ENCODE measurements at places on chromosomes 13 and 19. TPM values are rescaled to one million over a fixed set of nuclear protein-coding genes. Genes with fewer than 3 reads are reported as not detected.
A peak's percentile ranks its signal among the peaks of the same experiment; 100 is the strongest.

- H3K27me3 ChIP-seq: no peaks in the 10 kb centered on the region
- no peaks in the 10 kb centered on the region for H3K36me3 ChIP-seq
- no peak for DNase-seq
- H3K27ac ChIP-seq: no peak overlapping the region
Measured at GRCh38 chr13:74153316-74153715, 19.1 kb upstream of the KLF12 start.

GRCh38 chr19:2051773-2052704, 995 bp upstream of the MKNK2 start:
- no peaks in the 10 kb centered on the region for H3K27me3 ChIP-seq
- peaks cover 25% of the 10 kb centered on the region for H3K4me1 ChIP-seq
- peak overlapping the region; percentile 86 for H3K27ac ChIP-seq
- peak overlapping the region; percentile 98 for H3K4me3 ChIP-seq
- DNase-seq: no peak

- H3K4me1 ChIP-seq: no peaks in the 10 kb centered on the region
- no peaks in the 10 kb centered on the region for H3K36me3 ChIP-seq
- no peak overlapping the region for H3K27ac ChIP-seq
- H3K4me3 ChIP-seq: no peak overlapping the region
- DNase-seq: no peak
Measured at GRCh38 chr13:95955255-95955654, 97.9 kb downstream of the UGGT2 start.

- no peaks in the 10 kb centered on the region for H3K4me1 ChIP-seq
- H3K27me3 ChIP-seq: no peaks in the 10 kb centered on the region
- no peaks in the 10 kb centered on the region for H3K36me3 ChIP-seq
- H3K4me3 ChIP-seq: no peak overlapping the region
Measured at GRCh38 chr13:66154354-66154753, 1075.8 kb downstream of the PCDH9 start.

The CYP4F12 gene
- not detected for total RNA-seq

DNA sequence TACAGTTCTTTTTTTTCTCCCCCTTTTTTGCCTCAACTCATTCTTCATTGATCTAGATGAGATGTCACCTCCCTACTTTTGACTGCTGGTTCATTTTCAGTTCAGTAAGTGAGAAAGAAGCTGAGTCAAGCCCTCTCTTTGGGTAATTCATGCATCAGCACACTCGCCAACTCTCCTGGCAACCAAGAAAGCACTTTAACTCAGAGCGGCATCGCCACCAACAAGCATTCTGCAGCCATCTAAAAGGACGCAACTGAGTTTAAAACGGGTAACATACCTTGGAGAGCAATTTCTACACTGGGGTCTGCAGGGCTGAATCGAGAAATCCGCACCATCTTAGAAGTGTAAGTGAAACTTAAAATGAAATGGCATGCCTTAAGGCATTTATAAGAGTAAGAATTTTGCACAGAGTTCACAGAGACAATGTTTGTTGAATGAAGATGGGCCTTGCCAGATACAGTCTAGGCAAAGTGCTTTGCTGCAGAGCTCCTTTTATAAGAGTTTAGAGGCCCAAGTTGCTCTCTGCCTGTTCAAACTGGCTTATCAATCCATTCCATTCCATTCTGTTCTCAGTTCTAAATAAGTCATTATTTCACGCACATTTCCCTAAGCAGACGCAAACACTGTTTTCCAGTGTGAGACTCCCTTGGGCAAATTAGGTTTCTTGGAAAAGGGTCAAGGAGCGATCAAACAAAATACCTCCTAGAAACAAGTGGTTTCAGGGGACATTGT, 338.0 kb downstream of the ENOX1 start:
- no peak overlapping the region for H3K4me3 ChIP-seq
- no peaks in the 10 kb centered on the region for H3K27me3 ChIP-seq
- DNase-seq: no peak
- no peaks in the 10 kb centered on the region for H3K4me1 ChIP-seq
- H3K27ac ChIP-seq: no peak overlapping the region

DNA sequence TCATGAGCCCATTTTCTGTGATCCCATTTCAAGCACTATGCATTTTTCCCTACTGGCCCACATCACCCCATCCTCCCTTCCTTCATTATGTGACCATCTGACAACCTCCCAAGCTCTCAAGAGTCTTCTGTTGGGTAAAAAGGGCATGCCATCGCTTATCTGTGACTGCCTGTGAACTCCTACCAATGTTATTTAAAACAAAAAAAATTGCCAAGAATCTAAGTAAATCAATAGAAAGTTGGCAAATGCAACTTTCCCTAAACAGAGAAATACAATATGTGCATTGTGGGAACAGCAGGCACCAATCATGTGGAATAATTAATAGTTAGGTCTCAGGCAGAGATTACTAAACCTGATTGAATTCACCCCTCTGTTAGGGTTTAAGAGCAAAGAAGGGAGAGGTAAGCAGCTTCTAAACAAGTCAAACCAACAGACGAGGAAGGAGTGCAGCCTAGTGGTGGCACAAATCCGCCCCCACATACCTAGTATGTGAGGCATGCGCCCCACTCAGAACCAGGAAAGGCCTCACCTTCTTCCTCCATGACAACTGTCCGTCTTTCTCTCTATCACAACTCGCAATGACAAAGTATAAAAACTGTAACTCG, 29.8 kb downstream of the DZIP1 start:
- H3K36me3 ChIP-seq: no peaks in the 10 kb centered on the region
- no peak overlapping the region for H3K27ac ChIP-seq
- no peak for DNase-seq
- H3K27me3 ChIP-seq: no peaks in the 10 kb centered on the region
- no peak overlapping the region for H3K4me3 ChIP-seq
- H3K4me1 ChIP-seq: no peaks in the 10 kb centered on the region

- no peak overlapping the region for H3K27ac ChIP-seq
- no peak overlapping the region for H3K4me3 ChIP-seq
- DNase-seq: peak; percentile 53
- no peaks in the 10 kb centered on the region for H3K36me3 ChIP-seq
- H3K27me3 ChIP-seq: no peaks in the 10 kb centered on the region
Measured at GRCh38 chr13:97266772-97267417, 44.8 kb downstream of the MBNL2 start.

The IGSF23 gene
- total RNA-seq: not detected

DNA sequence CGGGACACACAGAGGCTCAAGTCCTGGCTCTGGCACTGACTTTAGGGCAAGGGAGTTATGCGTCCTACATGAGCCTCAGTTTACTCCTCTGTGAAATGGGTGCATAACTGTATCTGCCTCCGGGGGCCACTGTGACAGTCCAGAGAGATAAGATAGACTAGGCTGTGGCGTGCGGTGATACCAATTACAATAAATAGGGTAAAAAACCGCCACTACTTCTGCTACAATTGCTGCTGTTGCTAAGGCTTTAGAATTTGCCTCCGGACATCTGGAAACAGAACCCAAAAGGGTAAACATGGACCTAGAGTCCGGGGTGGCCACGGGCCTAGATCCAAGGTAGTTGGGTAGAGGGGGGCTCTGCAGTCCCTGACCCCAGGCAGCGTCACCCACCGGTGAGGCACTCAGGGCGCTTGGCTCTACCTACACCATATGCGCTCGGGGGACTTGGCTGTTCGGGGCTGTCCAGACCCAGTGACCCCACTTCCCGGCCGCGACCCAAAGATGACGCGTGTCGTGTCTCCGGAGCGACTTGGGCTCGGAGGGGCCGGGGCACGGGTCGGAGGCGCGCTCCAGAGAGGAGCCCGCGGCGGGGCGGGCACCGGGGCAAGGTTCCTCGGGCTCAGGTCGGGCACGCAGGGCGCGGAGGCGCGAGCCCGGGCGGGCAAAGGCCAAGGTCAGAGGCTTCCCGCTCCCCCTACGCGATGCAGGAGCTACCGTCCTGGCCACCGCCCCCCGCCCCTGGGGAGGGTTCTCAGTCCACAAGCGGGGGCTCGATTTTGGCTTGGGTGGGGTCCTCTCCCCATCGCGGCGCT, 1.1 kb downstream of the INSR start:
- peak overlapping the region; percentile 87 for H3K27ac ChIP-seq
- DNase-seq: no peak

DNA sequence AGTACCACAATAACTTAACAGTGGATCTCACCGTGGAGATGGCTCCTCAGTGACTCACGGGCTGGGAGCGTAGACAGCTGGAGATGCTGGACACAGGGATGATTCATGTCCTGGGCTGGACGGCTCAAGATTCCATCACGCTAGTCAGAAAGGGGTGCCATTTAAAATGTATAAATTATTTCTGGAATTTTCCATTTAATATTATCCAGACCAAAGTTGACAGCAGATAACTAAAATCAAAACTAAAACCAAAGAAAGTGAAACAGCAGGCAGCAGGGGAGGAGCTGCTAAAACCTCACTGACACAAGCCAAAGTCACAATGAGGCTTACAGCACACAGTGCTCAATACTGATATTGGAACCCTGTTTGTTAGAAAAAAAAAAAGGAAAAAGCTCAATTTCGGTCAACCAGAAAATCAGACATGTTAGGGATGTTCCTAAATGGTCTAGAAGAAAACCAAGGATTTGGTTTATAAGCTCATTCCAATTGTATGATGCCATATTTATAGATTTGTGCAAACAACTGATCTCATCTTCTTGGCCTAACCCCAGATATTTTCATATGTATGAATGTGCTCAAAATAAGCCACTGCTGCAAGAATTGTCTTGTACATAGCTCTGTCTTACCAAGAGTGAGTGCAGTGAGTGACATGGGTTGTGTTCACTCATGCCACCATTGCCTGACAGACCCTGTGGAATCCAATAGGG, 111.8 kb downstream of the SACS start:
- no peaks in the 10 kb centered on the region for H3K27me3 ChIP-seq
- no peaks in the 10 kb centered on the region for H3K4me1 ChIP-seq
- H3K27ac ChIP-seq: no peak overlapping the region
- no peak for DNase-seq
- no peaks in the 10 kb centered on the region for H3K36me3 ChIP-seq

- peaks cover 7% of the 10 kb centered on the region for H3K4me1 ChIP-seq
- peaks cover 9% of the 10 kb centered on the region for H3K27me3 ChIP-seq
- no peak for DNase-seq
- no peak overlapping the region for H3K27ac ChIP-seq
- no peak overlapping the region for H3K4me3 ChIP-seq
Measured at GRCh38 chr13:20130652-20131051, 30.2 kb downstream of the GJA3 start.

GRCh38 chr13:51065372-51066090, 45.5 kb downstream of the C13orf42 start:
- no peak overlapping the region for H3K27ac ChIP-seq
- H3K36me3 ChIP-seq: no peaks in the 10 kb centered on the region
- no peaks in the 10 kb centered on the region for H3K4me1 ChIP-seq
- no peaks in the 10 kb centered on the region for H3K27me3 ChIP-seq
- DNase-seq: no peak

- no peaks in the 10 kb centered on the region for H3K36me3 ChIP-seq
- H3K4me1 ChIP-seq: no peaks in the 10 kb centered on the region
- H3K27ac ChIP-seq: no peak overlapping the region
- no peaks in the 10 kb centered on the region for H3K27me3 ChIP-seq
Measured at GRCh38 chr19:38023671-38024541, 116.9 kb downstream of the SIPA1L3 start.

DNA sequence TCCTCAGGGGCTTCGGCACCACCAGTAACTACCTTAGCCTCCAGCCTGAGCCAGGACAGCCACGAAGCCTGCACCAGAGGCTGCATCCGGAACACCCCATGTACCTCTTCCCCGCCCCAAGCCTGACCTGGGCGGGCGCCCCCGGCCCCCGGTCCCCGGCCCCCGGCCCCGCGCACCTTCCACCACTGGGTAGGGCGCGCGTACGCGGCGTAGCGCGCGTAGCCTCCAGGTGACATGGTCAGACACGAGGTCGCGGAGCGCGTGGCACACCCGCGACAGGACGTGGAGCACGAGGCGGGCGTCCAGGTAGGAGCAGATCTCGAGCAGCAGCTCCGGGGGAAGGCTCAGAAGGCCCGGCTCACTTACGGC, 450 bp downstream of the FBXW9 start:
- H3K27ac ChIP-seq: peak overlapping the region; percentile 83
- H3K4me3 ChIP-seq: peak overlapping the region; percentile 89
- H3K27me3 ChIP-seq: no peaks in the 10 kb centered on the region
- peaks cover 17% of the 10 kb centered on the region for H3K36me3 ChIP-seq
- H3K4me1 ChIP-seq: peaks cover 11% of the 10 kb centered on the region
- DNase-seq: no peak

DNA sequence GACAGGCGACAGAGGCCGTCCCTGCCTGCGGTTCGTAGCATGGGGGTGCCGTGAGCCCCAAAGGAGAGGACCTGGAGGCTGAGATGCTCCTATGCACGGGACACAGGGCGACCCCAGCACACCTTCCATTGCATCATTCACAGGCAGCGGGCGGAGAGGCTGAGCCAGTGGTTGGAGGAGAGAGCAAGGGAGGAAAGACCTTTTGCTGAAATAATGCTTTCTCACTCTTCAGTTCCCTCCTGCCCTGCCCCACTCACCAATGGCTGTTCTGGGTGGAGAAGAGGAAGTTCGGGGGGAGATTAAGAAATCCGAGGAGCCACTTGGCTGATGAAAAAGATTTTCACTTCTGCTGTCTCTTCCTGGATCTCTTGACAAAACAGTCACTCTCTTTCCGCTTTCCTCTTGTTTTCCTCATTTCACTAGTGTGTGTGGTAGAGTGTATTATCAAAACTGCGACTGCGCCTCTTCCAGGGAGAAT, at the start of gene NLRP12:
Gene NLRP12, minus strand, starts transcription at position 181 of the 478 bp plus-strand sequence. Its CDS starts 140 bp downstream, at position 41.
- no peak within 1 kb of the TSS for H3K27ac ChIP-seq
- H3K27me3 ChIP-seq: no peaks in the 10 kb centered on the region
- H3K36me3 ChIP-seq: no peaks in the 10 kb centered on the region
- no peak within 1 kb of the TSS for H3K4me3 ChIP-seq
- no peak for DNase-seq

The UBAC2 gene
- 46.2 TPM for total RNA-seq

DNA sequence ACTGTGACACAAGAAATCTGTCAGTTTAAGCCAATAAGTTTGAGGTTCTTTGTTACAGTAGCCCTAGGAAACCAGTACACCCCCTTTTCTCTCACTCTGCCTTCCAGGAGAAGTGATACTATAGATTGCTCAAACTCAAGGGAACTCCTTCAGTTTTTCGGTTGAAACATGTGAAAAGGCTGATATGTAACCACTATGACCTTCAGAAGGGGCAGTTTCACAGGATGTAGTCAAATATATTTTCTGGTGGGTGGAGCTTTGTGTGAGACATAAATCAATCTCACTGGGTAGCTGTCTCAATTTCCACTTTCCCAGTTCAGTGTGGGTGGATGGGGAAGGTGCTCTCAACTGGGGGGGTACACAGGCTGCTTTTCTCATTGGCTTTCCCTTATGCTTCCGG, 41.7 kb downstream of the HTR2A start:
- no peaks in the 10 kb centered on the region for H3K27me3 ChIP-seq
- H3K36me3 ChIP-seq: no peaks in the 10 kb centered on the region
- H3K27ac ChIP-seq: no peak overlapping the region
- H3K4me1 ChIP-seq: no peaks in the 10 kb centered on the region
- no peak overlapping the region for H3K4me3 ChIP-seq

GRCh38 chr19:16897856-16898161, 9.0 kb downstream of the F2RL3 start:
- peak overlapping the region; percentile 47 for H3K27ac ChIP-seq
- H3K4me3 ChIP-seq: peak overlapping the region; percentile 65
- no peaks in the 10 kb centered on the region for H3K27me3 ChIP-seq
- peaks cover 11% of the 10 kb centered on the region for H3K4me1 ChIP-seq
- DNase-seq: no peak

GRCh38 chr19:34370983-34371382, 6.0 kb downstream of the GPI start:
- H3K27ac ChIP-seq: no peak overlapping the region
- no peak overlapping the region for H3K4me3 ChIP-seq
- no peaks in the 10 kb centered on the region for H3K27me3 ChIP-seq
- H3K36me3 ChIP-seq: peaks cover 71% of the 10 kb centered on the region
- DNase-seq: no peak
- H3K4me1 ChIP-seq: peaks cover 15% of the 10 kb centered on the region

The TDRD12 gene
- total RNA-seq: 0.26 TPM

The ZNF274 gene
- 27.4 TPM for total RNA-seq

The RPL21 gene
- 906 TPM for total RNA-seq

The MLNR gene
- total RNA-seq: not detected

The ZSCAN5C gene
- not detected for total RNA-seq

Measured in A673 (cell line).